HEK293T (cell line): ENCODE measurements at places on chromosomes 13 and 19.

GRCh38 chr13:22549126-22549525, 631.7 kb upstream of the SGCG start:
- DNase-seq = no peak

DNA sequence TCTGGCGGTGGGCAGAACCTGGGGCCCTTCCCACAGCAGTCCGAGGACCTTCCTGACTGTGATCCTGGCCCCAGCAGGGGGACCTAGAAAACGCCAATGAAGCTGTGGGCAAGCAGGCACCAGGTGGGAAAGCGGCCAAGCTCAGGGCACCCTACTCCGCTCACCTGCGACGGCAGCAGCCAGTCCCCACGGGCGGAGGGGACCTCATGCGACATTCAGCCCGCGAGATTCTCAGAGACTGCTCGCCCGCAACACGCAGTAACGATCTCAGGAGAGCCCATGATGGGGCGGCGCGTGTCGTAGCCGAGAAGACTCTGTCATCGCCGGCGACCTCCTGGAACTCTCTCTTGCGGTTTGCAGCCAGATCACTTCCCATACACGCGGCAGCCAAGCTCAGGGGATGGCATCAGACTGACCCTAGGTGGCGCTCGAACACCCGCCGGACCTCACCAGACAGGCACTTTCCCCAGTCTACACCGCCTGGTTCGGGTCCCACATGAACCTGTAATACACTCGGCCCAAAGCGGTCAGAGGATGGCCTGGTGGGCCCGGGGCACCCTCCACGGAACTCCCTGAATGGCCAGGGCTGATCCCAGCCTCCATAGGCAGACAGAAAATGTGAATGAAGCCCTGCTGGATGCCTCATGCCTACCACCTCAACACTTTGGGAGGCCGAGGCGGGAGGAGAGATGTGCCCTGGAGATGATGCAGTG, 26.5 kb downstream of the MAN2B1 start:
- peak; percentile 75 for DNase-seq

DNA sequence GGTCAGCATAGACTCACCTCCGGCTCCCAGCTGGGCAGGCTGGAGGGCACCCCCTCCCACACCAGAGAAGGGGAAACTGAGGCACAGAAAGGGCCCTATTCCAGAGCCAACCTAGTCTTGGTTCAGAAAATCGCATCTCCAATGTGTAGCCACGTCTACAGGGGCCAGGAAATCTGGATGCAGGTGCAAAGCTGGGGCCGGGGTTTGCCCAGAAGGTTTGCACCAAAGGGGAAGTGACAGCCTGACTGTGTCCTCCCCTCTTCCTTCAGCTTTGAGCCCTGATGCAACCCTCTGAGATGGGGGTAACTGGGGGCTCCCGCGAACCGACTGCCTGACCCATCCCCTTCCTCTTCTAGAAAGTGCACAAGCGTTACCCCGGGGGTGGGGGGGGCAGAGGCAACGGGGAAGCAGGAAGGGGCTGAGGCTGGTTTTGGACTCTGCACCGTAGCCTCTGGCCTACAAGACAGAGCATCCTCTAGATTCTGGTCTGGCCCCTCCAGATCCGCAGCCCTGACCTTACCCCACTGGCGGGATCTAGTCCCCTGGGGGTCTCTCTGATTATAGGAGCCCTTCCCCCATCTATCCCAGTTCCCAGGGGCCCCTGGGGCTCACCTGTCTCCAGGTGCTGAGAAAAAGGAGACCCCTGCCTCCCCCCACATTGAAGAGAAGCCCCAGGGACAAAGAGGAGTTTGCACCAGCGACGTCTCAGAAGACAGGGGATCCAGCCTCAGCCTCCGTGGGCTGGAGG, 1.1 kb upstream of the ONECUT3 start:
- no peak for DNase-seq

DNA sequence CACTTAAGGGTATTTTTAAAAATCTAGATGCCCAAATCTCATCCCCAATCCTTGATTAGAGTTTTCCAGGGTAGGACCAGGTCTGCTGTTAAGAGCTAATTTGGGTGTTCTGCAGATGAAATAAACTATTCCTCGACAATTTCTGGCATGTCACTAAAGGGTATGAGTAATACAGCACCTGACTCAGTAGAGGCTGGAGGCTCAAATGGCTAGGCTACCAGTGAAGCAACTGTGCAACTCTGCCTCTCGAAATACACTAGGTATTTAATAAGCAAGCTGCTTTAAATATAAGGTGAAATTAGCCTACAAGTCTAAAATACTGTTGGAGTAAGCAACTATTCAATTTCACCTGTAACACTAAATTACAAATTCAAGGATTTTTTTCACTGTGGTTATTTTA, 1.5 kb downstream of the RNF6 start:
- no peak for DNase-seq

DNA sequence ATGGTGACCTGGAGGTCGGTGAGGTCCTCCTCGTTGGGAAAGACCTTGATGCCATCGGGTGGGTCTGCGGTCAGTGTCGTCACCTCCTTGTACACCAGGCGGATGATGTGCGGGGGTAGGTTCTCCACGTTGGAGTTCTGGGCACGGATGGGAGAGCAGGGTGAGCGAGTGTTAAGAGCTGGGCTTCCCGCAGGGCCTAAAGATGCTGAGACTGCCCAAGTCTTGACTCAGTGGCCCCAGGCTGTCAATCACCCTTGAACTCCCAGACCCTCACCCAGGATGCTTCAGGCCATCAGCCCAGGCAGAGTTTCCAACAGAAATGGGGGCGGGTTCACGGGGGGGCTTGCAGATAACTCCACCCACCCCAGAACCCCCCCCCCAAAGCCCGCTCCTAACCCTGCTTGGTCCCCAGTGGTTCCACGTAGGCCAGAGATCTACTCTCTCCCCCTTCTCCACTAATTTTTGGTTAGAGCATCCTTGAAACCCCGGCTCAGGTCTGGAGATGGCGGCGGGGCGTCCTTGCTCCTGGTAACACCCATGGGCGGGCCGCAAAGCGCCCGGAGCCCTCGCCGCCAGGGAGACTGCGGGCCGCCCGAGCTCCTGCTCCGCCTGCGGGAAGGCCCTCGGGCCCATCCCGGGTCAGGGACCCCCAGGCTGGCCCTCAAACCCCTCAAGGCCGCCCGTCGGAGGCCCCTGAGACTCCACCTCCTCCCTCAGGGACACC, 600 bp downstream of the UBE2S start:
- no peak for DNase-seq

DNA sequence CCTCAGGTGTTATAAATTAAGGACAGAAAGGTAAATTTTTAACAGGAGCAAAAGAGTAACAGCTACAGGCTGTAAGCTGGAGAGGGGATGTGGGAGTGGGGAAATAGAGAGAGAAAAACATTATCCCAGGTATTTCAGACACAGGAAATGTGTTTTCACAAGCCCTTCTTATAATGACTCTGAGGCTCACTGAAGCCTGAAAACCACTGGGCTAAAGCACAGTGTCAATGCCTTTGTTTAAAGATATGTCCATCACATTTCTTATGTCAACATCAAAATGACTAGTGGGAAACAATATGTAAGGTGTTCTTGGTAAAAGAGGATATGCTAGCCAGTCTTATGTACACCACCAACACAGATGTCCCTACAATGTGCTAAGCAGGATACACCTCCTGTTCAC, 365.9 kb downstream of the FGF14 start:
- DNase-seq = no peak

DNA sequence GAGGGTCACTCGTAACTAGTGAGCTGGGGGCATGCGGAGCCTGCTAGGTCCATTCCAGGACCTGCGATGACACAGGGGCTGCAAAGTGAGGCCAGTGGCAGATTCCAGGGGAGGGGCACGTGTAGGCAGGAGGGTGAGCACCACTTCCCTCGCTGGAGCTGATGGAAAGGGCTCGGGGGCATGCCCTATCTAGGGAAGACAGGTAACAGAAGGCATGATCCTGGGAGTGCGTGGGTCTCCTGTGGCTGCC, 51.2 kb downstream of the KLF2 start:
- DNase-seq = no peak

DNA sequence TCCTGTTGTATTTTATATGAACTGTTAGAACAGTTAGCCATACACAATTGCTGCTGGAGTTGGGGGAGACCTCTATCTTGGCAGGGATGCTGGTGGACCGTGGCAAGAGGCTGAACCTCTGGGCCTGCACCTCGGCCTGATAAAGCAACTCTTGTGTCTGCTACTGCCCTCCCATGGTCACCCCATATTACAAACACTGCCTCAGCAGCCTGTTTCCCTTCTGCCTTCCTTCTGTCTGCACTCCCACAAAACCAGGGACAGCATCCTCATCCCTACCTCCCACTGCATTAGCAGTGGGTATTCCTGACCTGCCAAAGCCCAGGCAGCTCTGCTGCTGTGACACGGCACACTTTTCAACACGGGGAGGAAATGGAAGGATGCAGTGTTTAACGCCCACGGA, 456.4 kb downstream of the FGF14 start:
- no peak for DNase-seq
